COR-L47 (cell line): ENCODE measurements at places on chromosomes 4 and X.

- no peak for DNase-seq
Measured at GRCh38 chr4:176393306-176394013, 73.7 kb downstream of the SPCS3 start.

- no peak for DNase-seq
Measured at GRCh38 chrX:150856101-150856500, 42.4 kb downstream of the CD99L2 start.

GRCh38 chrX:17944833-17945497 is 83.9 kb upstream of the RAI2 start:
- DNase-seq: no peak

- DNase-seq: no peak
Measured at GRCh38 chrX:120732879-120733278, 103.0 kb upstream of the C1GALT1C1 start.

DNA sequence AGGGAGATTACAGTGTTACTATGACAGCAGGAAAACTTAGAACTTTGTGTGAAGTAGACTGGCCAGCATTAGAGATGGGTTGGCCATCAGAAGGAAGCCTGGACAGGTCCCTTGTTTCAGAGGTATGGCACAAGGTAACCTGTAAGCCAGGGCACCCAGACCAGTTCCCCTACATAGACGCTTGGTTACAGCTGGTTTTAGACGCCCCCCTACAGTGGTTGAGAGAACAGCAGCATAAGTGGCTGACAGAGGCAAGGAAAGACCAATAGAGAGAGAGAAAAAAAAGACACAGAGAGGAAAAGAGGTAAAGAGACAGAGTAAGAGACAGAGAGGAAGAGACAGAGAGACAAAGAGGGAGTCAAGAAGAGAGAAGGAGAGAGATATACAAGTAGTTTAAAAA is 144.5 kb downstream of the GC start:
- DNase-seq: no peak

DNA sequence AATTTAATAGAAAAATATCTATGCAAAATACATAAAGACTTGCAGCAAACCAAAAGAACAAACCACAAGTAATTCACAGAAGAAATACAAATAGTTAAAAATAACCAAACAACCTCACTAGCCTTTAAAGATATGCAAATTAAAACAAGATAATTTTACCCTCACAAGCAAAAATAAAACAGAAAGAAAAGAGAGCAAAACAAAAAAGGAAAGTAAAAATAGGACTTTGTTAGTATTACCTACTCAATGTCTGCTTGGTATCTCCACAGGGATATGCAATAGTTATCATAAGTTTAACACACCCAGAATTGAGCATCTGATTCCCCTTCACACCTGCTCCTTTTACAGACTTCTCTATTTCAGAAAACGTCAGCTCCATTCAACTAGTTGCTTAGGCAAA is 737.5 kb upstream of the MAGEB2 start:
- no peak for DNase-seq

DNA sequence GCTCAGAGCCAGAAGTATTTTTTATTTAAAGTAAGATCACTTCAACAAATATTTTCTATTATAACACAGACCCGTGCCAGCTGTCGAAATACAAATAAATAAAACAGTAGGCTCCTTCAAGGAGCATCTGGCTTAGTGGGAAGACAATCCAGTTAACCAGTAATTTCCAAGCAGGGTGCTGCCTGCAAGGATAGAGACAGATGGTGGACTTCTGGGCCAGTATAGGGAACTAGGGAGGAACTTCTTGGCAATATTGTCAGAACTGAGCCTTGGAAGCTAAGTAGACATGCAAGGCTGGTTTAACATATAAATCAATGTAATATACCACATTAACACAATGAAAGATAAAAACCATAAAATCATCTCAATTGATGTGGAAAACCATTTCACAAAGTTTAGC is 17.0 kb upstream of the MTMR1 start:
- DNase-seq: no peak

GRCh38 chr4:152104901-152105357 is 344.1 kb upstream of the GATB start:
- DNase-seq: no peak

DNA sequence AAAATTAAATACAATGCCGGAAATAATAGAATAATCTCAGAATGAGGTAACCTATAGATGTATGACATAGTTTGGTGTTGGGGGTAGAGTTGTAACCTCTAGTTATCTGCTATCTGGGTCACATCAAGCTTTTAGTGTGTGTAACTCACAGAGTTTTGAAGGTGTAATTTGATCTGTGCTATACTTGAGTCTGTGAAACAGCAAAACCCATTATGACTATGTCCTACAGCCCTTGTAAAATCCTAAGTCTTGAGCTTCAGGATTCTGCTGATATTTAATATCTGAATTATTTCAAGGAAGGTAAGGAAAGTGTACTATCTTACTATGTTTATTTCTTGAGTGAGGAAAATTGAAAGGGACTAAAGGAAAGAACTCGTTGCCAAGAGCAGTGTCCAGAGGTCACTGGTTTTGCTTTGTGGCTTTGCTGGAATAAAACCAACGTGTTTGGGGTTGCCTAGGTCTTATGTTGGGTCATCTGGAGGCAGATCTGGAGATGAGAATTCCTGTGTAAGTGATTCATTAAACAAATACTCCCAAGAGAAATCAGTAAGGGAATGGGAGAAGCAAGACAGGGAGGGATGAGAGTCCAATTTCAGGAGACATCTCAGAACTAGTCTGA is 107.8 kb upstream of the CBLL2 start:
- DNase-seq: no peak

- DNase-seq: no peak
Measured at GRCh38 chrX:21700275-21700674, 42.1 kb upstream of the KLHL34 start.

DNA sequence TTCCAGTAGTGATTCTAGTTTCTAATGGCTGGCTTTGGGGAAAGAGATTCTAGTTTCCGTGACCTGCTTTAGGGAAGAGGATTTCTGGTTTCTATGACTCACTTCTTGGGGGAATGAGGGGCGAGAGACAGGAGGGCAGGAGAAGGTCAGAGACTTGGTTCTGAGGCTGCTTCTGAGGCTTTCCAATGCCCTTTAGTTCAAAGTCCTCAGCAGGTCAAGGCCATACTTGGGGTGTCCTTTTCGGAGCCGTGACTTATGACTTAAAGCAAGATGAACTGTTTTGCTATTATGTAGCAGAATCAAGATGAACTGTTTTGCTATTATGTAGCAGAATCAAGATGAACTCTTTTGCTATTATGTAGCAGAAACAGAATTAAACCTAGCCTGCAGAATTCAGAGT is 52.2 kb upstream of the TLR3 start:
- DNase-seq: no peak

DNA sequence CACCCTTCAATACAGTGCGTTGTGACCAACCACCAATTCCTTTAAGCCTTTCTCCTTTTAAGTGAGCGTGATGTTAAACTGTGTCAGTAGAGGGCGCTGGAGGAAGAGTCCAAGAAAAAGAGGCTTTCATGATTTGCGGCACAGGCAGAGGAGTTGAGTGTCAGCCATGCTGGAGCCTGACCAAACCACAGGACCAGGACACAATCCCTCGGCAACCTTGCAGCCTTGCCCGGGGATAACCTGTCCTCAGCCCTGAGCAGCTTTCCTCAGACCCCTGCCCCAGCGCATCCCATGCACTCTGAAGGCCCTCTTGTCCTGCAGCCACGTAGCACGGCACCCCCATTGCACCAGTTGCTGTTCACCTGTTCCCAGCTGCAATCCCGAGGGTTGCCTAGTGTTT is 53.5 kb upstream of the SMIM31 start:
- DNase-seq: peak; percentile 23

DNA sequence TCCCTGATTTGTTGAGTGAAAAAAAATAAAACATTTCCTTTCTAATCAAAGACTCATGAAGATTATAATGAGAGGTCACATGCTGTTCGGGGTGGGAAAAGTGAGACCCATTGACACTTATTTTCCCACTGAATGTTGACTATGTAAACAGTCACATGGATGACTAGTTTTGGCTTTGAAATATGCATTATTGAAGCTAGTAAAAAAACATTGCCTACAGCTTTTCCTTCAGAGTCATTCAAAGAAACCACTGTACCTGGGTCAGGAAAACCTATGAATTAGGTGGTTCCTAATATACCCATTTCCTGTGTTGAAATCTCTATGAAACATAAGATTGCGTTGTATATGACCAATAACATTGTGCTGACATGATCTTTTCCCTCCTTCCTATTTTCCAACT is 251.2 kb downstream of the CFAP299 start:
- peak; percentile 7 for DNase-seq

DNA sequence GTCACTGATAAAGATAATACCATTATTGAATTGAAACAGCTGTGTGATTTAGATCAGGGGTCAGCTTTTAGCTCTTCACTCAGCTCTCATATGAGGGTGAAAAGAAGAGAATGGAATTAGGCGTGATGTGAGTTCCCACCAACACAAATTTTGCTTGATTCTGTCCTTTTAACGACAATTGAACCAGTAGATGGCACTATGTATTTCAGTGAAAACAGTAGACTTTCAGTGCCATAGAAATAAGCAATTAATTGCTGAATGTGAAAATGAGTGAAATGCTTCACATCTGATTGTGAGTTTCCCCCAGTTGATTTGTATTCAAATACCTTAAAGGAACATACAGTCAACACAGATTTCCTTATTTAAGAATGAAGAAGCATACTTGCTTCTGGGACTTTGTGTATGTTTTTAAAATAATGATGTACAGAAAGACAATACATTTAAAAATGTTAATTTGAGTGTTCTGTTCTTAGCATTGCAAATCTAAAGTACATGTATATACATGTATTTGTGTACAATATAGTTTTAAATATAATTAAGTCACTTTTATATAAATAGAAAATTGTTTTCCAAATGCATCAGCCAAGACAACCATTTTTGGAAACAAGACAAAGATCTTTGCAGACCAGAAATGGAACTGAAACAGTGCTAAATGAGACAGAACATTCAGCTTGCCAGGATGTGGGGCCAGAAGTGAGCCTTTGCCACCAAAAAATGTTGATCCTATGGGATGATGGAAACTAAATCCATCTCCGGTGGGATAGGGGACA is 178.8 kb downstream of the SNCA start:
- peak; percentile 63 for DNase-seq
